ENCODE measurements at places on chromosomes 11 and 22. TPM values are rescaled to one million over a fixed set of nuclear protein-coding genes. Genes with fewer than 3 reads are reported as not detected.

CTSW gene
- not detected for total RNA-seq

PTPRCAP gene
- 2.0 TPM for total RNA-seq

AMOTL1 gene
- total RNA-seq: 181 TPM

CCDC87 gene
- total RNA-seq: 0.83 TPM

TENM4 gene
- total RNA-seq: 17.4 TPM

CADM1 gene
- total RNA-seq: 16.9 TPM

GNG3 gene
- not detected for total RNA-seq

ADSL gene
- total RNA-seq: 78.0 TPM

KBTBD3 gene
- 2.2 TPM for total RNA-seq

SAA1 gene
- total RNA-seq: 67.2 TPM

DGAT2 gene
- 2.0 TPM for total RNA-seq

ZDHHC13 gene
- 13.1 TPM for total RNA-seq

Data from mammary epithelial cell (primary cell).